NCI-H460 (cell line): ENCODE measurements at places on chromosomes 5 and 9.

DNA sequence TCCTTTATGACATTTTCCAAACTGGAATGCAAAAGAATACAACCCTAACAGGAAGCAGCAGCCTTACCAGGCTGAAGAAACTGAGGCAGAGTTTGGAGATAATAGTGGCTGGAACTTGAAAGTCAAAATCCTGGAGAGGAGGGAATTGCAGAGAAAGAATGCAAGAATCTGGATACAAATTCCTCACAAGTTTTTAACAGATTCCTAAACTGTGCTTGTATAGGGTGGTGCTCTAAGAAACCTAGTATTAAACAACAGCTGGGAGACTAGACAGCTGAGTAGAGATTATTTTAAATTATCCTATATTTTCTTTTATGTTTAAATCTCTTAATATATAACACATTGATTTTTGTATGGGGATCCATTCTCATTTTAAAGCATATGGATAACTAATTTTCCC is 30.7 kb downstream of the INVS start:
- DNase-seq = no peak

GRCh38 chr5:148397968-148398595 is 14.3 kb downstream of the FBXO38 start:
- no peak for DNase-seq

- no peak for DNase-seq
These were observed 30.8 kb downstream of the MTAP start for GRCh38 chr9:21833090-21833801.

DNA sequence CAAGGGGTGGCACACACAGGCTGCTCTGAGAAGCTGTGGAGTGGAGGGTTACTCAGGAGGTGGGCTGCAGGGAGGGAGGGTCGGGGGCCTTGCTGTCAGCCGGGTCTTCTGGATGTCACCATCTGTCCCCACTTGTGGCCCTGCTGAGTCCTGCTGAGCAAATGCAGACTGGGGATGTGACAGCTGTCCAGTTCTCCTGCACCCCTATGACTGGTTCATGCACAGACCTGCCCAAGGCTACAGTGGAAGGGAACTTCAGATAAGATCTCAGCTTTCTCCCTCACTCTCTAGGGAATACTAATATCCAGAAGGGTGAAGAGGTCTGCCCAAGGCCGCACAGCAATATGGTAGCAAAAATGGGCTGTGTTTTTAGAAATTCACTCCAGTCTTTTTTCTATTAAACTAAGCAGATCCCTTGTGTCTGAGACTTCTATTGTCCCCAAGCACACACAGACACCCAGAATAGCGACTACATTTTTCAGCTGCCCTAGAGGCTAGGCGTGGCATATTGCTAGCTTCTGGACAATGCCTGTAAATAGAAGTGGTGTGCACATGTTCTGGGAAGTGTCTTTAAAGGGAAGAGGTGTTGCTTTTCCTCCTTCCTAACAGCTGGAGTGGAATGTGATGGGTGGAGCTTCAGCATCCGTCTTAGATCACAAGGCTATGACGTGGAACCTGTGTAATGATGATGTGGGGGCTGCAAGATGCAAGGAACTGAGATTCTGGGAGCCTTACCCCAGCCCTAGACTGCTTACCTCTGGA is 51.1 kb upstream of the TBC1D2 start:
- DNase-seq = no peak

DNA sequence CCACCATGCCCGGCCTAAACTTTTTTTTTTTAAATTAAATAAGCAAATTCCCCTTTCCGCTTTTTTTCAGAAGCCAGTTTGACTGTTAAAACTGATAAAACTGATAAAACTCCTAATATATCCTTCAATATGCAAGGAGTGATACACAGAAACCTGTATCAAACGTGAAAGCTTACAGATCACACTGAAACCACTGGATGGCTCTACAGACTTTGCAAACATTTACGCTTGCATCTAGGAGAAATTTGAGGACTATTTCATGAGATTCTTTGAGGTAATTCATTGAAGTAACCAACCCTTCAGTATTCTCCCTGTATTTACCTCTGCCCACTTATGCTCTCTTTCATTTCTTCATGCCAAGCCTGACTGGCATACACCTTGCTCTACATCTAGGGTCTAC is 40.6 kb upstream of the CHD1 start:
- no peak for DNase-seq

GRCh38 chr9:109179801-109180523 is 12.9 kb upstream of the FRRS1L start:
- no peak for DNase-seq

DNA sequence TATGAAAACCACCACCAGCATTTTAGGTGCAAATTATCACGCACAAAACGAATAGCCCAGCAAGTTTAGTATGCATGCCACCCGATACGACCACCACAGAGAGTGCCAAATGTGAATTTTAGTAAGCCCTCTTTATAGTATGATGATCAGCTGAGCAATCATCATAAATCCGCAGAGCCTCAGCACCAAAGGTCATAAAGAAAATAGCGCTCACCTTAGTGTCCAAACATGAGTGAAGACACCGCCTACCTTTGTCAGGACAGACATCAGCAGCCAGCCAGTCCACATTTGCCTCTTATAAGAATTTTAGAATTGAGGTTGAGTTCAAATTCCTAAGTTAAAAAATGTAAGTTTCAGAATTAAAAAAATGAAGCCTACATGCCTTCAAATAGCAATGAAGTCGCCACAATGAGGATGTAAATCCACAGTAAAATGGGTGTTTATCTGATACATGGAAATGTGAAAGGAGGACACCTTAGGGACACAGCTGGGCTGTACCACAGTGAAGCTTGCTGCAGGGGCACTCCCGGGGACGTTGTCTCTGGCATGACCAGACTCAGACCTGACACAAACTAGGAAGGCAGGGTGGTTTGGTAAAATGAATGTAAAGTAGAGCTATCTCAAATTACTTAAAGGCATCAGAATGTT is 149.0 kb downstream of the AUH start:
- DNase-seq = no peak

DNA sequence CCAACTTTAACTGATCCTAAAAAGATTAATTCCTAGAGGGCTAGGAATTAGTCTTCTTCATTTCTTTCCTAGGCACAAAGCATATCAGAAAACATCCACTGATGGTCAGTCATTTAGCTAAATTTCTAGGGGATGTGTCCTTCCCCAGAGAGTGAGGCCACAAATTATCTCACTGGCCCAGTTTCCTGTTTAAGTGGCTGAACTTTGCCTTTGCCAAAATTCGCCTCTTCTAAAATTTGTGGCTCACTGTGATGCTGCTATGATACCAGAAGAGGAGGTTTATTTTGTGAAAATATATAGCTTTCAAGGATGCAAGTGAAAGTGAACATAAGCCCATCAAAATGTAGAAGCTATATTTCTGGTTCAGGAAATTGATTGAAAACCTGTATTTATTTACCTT is 98.1 kb upstream of the FER start:
- no peak for DNase-seq

DNA sequence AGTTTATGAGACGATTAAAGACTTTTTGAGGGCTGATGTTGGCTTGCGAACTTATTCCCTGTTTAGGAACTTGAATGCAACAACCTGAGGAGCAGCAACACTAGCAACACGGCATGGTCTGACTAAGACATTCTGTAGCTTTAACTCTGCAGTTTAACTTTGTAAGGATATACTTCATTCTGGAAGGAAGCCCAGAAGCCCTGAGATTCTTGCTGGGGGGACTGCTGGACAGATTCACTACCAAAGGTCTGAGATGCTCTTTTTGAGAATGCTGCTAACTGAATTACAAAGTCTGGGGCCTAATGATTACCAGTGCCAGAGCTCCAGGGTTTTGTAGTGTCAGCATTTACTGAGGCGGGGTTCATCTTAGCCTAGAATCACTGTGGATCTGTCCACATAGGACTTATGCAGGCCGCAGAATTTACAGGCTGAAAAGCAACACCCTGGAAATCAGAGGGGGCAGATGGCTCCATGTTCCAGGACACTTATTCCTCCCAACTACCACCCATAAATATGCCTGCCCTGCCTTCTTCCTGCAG is 537.1 kb upstream of the CDH18 start:
- DNase-seq = no peak

GRCh38 chr5:177023303-177023664 is 788 bp downstream of the ZNF346 start:
- DNase-seq = no peak

DNA sequence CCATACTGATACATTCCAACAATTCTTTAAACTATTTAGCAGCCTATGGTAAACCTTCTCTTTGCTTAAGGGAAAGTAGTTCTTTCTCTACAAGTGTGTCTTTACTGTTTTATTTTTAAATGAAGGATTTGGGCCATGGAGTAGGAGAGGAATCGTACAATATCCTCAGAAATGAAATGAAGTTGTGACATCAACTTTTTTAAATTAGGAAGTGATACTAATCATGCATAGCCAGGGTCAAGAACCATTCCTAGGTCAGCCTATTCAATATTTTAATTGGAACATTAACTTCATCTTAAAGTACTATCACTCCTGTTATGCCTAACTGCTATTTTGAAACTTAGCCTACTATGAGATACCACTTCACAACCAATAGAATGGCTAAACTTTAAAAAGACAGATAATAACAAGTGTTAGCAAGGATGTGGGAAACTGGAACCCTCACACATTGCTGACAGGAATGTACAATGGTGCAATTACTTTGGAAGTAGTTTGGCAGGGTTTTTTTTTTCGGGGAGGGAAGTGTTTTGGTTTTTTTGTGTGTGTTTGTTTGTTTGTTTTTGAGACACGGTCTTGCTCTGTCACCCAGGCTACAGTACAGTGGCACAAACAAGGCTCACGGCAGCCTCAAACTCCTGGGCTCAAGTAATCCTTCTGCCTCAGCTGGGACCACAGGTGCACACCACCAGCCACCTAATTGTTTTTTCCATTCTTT is 10.7 kb downstream of the AGTPBP1 start:
- no peak for DNase-seq

DNA sequence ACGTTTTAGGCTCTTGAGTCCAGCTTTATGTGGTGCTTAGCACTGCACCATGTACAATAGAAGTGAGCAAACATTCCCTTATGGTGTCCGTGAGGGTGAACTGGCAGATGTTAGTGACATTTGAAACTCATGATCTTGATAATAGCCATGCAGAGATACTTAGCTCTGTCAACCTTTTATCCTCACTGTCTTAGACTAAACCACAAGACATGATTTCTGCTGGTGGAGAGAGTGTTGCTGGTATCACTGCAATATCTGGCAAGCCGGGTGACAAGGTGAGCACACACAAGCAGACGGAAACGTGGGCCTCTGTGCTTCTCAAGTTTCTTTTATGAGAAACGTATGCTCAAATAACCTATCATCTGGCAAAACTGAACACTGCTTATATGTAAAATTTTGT is 68.4 kb downstream of the CAST start:
- no peak for DNase-seq

- DNase-seq = no peak
These were observed 6.3 kb upstream of the EQTN start for GRCh38 chr9:27303219-27303618.

DNA sequence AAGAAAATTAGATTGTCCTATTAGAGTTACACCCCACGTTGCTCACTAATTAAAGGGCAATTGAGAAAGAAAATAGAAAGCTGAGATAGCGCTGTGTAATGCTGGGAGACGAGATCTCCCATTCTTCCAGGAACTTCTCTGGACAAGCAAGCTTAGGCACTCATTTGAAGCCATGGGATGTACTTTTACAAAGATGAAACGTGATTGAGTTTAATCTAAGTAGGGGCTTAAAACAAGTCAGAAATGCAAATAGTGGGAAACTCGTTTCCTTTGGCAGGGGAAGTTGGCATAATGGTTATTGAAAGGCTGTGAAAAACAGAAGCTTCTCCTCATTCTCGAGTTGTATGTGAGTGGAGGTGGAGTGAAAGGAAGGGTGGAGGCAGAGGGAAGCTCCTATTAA is 3.7 kb downstream of the PRDM6 start:
- DNase-seq = no peak

DNA sequence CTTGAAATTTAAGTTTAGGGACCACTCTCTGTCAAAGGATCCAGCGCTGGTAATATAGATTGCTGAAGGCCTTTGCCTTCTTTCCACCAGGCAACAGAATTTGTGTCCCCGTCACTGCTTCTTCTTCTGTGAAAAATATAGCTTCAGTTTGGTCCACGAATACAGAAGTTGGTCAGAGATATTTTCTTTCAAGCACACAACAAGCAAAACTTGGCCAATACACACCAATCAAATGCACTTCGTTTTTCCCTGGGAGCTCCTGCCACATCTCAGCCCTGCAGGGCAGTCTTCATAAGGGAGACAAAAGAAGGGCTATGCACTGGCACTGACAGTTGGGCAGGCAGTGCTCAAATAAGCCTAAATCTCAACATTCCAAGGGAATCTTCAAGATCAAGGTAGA is 22.9 kb downstream of the HAVCR2 start:
- no peak for DNase-seq

- DNase-seq = no peak
These were observed 146.0 kb upstream of the NMUR2 start for GRCh38 chr5:152551061-152551460.

- DNase-seq = no peak
These were observed 1.1 kb upstream of the PFDN1 start for GRCh38 chr5:140303966-140304365.

- no peak for DNase-seq
These were observed 362.7 kb upstream of the RFX3 start for GRCh38 chr9:3888497-3888858.

GRCh38 chr5:172499287-172499686 is 45.0 kb upstream of the SH3PXD2B start:
- DNase-seq = no peak

DNA sequence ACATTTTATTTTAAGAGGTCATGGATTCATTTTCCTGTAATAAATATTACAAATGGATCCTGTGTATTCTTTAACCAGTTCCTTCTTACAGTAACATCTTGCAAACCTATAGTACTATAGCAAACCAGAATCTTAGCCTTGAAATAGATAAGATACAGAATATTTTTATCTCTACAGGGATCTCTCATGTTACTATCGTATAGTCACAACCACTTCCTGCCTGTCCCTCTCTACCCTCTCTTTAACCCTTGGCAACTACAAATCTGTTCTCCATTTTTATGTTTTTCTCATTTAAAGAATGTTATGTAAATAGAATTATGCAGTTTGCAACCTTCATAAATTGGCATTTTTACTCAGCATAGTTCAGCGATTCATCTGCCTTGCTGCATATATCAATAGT is 454.0 kb downstream of the DIRAS2 start:
- DNase-seq = no peak

- no peak for DNase-seq
These were observed 18.3 kb upstream of the CCDC192 start for GRCh38 chr5:127684726-127685467.

- no peak for DNase-seq
These were observed 65.0 kb upstream of the CTXN3 start for GRCh38 chr5:127583866-127584265.

DNA sequence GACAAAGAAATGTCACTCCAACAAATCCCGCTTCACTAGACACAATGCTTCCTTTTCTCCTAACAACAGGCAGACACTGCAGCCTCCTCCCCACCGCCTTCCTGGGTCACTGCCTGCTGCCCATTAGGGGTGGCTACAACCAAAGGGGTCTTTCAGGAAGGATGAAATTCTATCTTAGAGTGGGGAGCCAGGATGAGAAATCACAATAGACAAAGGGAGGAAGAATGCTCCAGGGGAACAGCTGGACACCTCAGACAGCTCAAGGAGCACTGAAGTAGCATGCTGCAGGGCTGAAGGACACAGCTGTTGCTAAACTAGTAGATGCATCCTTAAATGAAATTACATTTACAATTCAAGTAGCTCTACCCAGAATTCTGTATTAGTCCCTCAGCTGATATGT is 54.2 kb downstream of the PRELID2 start:
- DNase-seq = no peak
